Stimulated activated CD4-positive, alpha-beta T cell treated with anti-CD3 and anti-CD28 coated beads, Interleukin-12 subunit alpha, Interleukin-12 subunit beta, amount 100 ng/mL, for 4 hours (primary cell): ENCODE measurements at places on chromosomes 12 and 14.

GRCh38 chr12:56601503-56601902 lies 28.6 kb downstream of the BAZ2A start:
- DNase-seq, result peak; percentile 16

GRCh38 chr12:52327052-52327829 lies 6.0 kb upstream of the KRT83 start:
- DNase-seq, result peak; percentile 64

GRCh38 chr12:41286426-41286825 lies 98.3 kb downstream of the PDZRN4 start:
- DNase-seq, result no peak

DNA sequence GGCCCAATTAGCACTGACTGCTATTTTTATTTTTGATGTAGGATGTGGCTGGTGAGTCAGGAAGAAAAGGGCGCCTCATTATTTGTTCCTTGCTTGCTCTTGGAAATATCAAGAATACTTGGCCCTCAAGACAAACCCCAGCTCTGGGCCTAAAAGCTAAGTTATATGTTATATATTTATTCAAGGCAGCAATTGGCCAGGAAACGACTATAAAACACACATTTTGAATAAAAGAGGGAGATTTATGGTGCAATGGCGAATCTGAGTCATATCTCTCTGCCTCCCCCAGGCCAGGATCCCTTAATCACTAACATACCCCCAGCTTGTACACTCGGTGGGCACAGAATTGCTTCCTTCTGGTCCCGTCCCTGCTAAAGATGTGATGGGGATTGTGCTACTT lies 63.3 kb downstream of the TBX5 start:
- DNase-seq, result no peak

- DNase-seq, result no peak
These were observed 156.9 kb downstream of the CAND1 start for GRCh38 chr12:67426067-67426466.

DNA sequence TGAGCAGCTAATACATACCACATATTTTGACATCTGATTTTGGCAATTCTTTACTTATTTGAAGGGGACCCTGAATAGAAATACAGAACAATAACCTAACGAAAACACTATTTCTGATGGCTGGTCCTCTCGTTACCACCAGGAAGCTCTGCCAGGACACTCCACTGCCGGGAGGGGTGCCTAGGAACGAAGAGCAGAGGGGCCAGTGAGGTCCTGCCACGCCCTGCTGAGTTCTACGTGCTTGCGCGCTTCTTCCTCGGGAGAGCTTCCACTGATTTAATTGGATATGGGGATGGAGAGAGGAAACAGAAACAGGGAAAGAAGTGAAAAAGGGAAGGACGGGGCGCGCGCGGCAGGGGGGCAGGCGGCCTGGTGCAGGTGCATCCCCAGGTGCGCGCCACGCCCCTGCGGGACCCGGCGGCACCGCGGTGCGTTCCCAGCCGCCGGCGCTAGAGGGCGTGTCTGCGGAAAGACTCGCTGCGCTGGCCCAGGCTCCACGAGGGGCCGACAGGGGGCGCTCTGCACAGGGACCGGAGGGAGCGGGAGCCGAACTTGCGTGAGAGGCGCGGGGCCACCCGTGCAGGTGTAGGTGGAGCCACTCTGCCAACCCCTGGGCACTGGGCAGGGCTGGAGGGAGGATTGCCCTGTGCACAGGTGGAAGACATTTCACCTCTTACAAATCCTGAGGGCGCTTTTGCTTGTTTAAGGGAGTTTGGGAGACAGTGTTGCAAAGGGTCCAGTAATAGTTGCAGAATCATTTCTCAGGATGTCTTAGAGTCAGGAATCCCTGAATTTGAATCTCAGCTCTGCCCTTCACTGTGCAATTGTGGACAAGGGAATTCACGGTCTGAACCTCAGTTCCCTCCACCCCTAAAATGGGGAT lies 986.3 kb upstream of the TMEM132C start:
- DNase-seq, result peak; percentile 71

- DNase-seq, result no peak
These were observed 169.9 kb downstream of the KIF21A start for GRCh38 chr12:39272871-39273655.

- peak; percentile 52 for DNase-seq
These were observed 46.7 kb downstream of the TMCC3 start for GRCh38 chr12:94603434-94604365.

GRCh38 chr12:115572440-115572839 lies 705.1 kb downstream of the MED13L start:
- DNase-seq, result no peak

- no peak for DNase-seq
These were observed 58.0 kb downstream of the KCNA5 start for GRCh38 chr12:5101686-5102085.

- no peak for DNase-seq
These were observed 459.1 kb upstream of the FOXG1 start for GRCh38 chr14:28307506-28307905.

- DNase-seq, result no peak
These were observed 11.3 kb upstream of the GNG2 start for GRCh38 chr14:51849097-51849496.

GRCh38 chr14:60815371-60815770 lies 80.8 kb downstream of the MNAT1 start:
- no peak for DNase-seq

DNA sequence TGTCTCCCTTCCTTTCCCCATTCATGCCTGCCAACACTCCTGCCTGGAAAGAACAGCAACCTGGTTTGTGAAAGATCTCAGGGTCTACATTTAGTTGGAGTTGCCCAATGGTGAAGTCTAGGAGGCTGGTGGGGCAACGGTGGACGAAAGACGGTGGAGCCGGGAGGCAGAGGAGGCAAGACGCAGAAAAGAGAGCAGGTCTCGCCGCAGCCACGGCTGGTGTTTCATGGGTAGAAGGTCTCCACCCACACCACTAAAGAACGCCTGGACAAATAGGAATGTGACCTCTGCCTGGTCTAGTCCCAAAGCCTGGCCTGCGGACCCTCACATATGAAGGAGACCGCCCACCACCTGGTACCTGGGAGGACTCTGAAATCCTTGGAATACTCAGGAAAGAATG lies 185.6 kb downstream of the ALG10 start:
- no peak for DNase-seq

GRCh38 chr14:24092110-24092504 lies 2.0 kb upstream of the PCK2 start:
- DNase-seq, result no peak

DNA sequence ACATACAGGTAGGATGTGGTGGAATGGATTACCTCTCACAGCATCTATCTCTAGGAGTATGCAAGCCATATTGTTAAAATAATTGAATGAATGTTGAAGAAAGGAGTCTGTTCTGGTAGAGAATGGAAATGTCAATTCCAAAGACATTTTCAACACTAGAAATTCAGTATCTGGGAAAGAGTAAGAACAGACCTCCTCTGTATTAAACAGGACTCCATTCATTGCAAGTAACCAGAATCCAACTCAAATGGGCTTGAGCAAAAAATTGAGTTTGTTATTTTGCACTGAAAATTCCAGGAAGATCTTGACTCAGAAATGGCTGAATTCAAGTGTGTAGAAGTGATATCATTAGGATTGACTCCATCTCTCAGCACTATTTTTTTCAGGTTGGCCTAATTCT lies 168.1 kb downstream of the C12orf42 start:
- DNase-seq, result no peak

GRCh38 chr12:57548488-57548887 lies 1.4 kb upstream of the KIF5A start:
- DNase-seq, result no peak

DNA sequence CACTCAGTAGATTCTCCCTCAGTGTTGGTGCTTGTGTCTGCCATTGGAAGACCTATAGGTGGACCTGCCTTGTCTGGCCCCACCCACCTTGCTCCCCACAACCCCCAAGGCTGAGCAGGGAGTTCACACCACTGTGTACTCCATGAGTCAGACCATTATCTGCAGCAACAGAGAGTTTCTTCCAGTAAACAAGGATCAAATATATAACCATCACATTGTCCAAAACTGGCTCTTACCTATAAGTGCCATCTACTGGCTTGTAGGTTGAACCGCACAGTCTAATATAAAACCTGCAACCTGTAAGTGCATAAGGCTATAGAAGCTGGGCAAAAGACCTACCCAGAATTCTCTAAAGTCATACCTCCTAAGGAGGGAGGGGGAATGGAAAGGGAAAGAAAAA lies 7.9 kb downstream of the TAS2R13 start:
- no peak for DNase-seq
